ENCODE measurements at places on chromosomes 1 and 21.

- DNase-seq, result no peak
Measured at GRCh38 chr1:186605762-186606350, 74.4 kb downstream of the PTGS2 start.

GRCh38 chr1:102185260-102185659 is 188.5 kb upstream of the OLFM3 start:
- no peak for DNase-seq

DNA sequence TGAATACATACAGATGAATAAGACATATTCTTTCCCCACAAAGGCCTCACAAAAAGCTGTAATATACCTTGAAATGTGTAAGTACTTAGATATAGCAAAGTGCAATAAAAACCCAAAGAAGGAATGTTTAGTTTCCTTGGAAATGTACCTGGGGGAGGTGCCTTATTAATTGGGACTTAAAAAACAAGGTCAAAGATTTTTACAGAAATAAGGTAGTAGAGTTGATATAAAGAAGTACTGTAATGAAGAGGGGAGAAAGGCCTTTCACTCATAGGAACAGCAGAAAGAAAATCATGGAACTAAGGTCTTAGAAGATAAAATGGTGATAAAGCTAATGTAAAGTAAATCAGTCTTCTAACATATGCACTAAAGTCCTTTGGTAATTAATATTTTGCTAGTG is 153.9 kb upstream of the B3GALT2 start:
- no peak for DNase-seq

DNA sequence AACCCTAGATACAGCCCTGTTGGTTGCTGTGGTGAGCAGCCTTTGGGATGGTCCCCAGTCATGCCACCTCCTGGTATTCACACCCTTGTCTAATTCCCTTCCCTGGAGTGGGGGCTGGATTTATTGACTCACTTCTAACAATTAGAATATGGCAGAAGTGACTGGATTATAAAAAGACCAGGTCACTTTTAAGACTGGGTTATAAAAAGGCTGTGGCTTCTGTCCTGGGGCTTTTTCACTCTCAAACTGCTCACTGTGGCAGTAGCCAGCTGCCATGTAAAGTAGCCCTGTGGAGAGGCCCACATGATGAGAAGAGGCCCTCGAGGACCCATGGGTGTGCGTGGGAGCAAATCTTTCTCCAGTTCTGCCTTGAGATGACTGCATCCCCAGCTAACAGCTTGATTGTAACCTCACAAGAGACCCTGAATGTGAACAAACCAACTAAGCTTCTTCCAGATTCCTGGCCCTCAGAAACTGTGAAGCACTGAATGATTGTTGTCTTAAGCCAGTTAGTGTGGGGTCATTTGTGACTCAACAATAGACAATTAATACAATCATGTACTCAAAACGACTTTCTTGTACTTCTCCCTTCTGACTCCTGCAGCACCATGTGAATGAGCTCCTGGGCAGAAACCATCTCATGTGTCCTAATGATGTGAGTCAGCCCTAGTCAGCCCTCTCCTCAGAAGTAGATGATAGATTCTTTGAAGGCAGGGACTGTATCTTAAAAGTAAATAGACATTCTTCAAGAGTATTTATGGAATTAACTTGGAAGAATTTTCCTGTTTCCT is 234.9 kb downstream of the TNR start:
- DNase-seq, result no peak
